ENCODE measurements at places on chromosomes 6 and 20.
A peak's percentile ranks its signal among the peaks of the same experiment; 100 is the strongest.

GRCh38 chr20:19875376-19876221 lies 117.5 kb downstream of the RIN2 start:
- no peak for DNase-seq

- no peak for DNase-seq
Measured at GRCh38 chr6:43742285-43742684, 27.7 kb upstream of the VEGFA start.

- no peak for DNase-seq
Measured at GRCh38 chr6:131683479-131683878, 17.7 kb downstream of the OR2A4 start.

DNA sequence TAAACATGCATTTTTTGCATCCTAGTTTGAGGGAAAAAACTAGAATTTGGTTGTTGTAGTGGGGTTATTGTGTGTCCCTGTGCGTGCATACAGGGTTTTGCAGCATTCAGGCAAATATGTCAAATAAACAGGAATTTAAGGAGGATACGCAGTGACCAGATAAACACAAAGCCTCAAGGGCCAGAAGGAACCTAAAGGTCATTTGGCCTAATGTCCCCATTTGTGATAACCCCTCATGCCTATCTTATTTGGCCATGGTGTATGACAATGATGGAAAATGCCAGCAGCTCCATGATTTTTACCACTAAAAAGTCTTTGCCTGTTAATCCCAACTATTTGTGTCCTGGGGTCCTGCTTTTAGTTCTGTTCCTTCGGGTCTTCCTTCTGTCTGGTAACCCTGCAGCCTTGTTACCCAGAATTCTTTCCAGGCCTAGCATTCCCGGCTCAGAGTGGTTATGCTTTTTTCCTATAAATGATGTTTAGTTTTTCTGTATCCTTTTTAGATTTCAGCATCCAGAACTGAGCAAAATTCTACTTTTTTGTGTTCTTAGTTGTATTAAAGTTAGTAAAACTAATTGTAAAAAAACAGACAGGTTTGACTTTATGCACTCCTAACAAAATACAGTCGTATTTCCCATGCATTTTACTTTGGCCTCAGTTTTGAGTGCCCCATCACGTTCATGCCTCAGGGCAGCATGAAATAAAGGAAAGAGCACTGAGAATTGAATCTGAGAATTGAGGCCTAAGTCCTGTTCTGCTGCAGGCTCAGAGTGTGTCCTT lies 4.4 kb downstream of the STX16 start:
- no peak for DNase-seq

GRCh38 chr6:127518191-127518709 lies 885 bp downstream of the MTCL3 start:
- no peak for DNase-seq

GRCh38 chr6:30450548-30450908 lies 38.8 kb upstream of the HLA-E start:
- DNase-seq = no peak

DNA sequence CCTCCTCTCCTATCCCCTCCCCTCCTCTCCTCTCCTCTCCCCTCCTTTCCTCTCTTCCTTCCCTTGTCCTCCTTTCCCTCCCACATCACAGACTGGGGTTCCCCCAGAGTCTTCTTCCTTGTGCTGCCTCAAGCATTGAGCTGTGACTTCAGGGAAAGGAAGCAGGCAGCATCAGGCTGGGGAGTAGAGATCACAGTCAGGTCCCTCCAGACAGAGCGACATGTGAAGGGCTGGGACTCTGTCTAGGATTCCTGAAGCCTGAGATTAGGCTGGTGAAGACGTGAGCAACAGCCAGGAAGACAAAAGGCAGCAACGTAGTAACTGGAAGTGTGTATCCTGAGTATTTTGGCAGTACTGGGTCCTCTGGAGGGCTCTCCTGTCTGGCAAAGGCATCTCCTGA lies 265.4 kb upstream of the SUPT3H start:
- no peak for DNase-seq

DNA sequence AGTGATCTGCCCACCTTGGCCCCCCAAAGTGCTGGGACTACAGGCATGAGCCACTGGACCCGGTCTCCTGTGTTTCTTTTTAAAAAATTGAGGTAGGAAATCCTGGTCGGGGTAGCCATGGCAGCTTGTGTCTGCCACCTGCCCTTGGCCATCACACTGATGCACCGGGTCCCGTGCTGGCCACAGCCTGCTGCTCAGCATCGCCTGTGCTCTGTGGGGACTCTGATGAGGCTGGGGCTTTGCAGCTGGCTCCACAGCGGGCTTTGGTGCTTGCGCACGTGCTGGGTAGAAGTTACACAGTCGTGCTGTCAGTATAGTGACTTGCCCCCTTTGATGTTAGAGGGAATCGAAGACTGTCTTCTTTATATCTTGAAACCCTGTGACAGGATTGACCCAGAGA lies 66.7 kb downstream of the SMAP1 start:
- DNase-seq = no peak

DNA sequence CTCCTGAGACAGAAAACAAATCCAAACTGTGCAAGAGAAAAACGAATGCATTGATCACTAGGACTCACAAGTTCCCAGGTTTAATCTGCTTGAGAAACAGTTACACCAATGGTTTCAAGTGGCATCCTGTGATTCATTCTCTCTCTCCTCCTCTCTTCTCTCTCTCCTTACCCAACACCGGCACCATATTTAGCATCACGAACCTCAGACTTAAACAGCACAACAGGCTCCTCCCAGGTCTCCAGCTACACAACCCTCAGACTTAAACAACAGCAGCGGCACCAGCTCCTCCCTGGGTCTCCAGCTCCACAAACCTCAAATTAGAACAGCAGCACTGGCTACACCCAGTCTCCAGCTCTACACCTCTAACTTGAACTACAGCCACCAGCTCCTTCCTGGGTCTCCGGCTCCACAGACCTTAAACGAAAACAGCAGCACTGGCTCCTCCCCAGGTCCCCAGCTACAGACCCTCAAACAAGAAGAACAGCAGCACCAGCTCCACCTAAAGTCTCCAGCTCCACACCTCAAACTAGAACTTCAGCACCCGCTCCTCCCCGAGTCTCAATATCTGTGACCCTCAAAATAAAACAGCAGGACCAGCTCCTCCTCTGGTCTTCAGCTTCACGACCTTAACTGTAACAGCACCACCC lies 355.9 kb downstream of the PREX1 start:
- no peak for DNase-seq

GRCh38 chr6:42819803-42820511 lies 38.1 kb downstream of the BICRAL start:
- peak; percentile 38 for DNase-seq
